A172 (cell line): ENCODE measurements at places on chromosomes 2 and 18. TPM values are rescaled to one million over a fixed set of nuclear protein-coding genes. Genes with fewer than 3 reads are reported as not detected.

GRCh38 chr2:23330214-23330613, 54.8 kb upstream of the KLHL29 start:
- peak; percentile 19 for DNase-seq

DNA sequence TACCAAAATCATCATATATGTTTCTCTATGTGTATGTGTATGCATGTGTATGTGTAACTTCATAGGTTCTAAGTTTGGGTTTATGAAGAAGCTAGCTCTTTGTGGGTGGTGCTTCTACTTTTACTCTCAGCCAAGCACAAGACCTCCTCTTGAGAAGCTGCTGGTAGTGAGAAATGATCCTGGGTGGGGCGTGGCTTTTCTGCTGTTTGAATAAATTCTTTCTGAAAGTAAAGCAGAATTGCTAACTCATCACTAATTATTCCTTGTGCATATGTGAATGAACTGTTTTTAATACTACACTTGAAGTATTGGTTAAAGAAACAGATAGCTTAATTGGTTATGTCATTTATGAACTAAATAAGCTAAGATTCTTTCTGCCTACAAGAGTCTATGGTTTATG, 7.6 kb upstream of the GAREM1 start:
- no peak for DNase-seq

DNA sequence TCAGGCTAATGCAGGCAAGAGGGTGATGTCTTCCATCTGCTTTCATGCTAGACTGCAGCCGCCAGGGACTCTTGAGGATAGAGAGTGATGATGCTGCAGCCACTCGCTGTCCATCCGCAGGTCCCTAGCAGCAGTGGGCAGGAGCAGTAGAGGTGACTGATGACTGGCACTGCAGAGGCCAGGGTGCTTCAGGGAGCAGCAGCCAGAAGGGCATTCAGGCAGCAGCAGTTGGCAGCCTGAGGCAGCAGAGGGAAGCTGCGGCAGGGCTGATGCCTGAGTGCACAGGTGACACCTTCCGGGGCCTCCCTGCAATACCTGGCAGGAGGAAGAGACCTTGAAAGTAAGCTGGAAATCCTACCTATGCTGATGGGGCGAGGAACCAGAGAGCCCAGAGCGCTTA, 214.2 kb downstream of the ICOS start:
- no peak for DNase-seq

GRCh38 chr18:58898010-58898799, 33.5 kb downstream of the ZNF532 start:
- no peak for DNase-seq

GRCh38 chr2:196854629-196855028, 45.5 kb upstream of the C2orf66 start:
- no peak for DNase-seq

The MAP4K4 gene
- 59.2 and 61.8 TPM in 2 replicates for total RNA-seq

The TANC1 gene
- total RNA-seq, result 12.6 and 14.3 TPM in 2 replicates
